Caki2 (cell line): ENCODE measurements at places on chromosomes 3 and 15. TPM values are rescaled to one million over a fixed set of nuclear protein-coding genes. Genes with fewer than 3 reads are reported as not detected.

Gene PLOD2
- total RNA-seq = 119 and 120 TPM in 2 replicates

Gene ARL8B
- total RNA-seq = 36.5 and 39.9 TPM in 2 replicates

Gene TMEM158
- total RNA-seq = 3.2 and 7.5 TPM in 2 replicates

Gene SPTBN5
- not detected in 2 replicates for total RNA-seq

Gene ECE2
- not detected in 2 replicates for total RNA-seq

Gene CXCR6
- not detected in 2 replicates for total RNA-seq

Gene GLDN
- total RNA-seq = not detected in 2 replicates

Gene DRD3
- total RNA-seq = not detected in 2 replicates

Gene CD96
- total RNA-seq = 0.14 TPM in 1 of 2 replicates, not detected in the other

Gene SI
- not detected in 2 replicates for total RNA-seq

Gene IQSEC1
- total RNA-seq = 3.2 and 12.2 TPM in 2 replicates

Gene NOX5
- total RNA-seq = 1.2 TPM in 1 of 2 replicates, not detected in the other

Gene OCA2
- total RNA-seq = 0.75 and 1.5 TPM in 2 replicates

Gene CMTM8
- total RNA-seq = 1.1 and 3.2 TPM in 2 replicates

Gene SLC9C1
- total RNA-seq = not detected in 2 replicates

Gene RFTN1
- 6.0 and 9.7 TPM in 2 replicates for total RNA-seq

Gene RGMA
- 0.03 and 0.78 TPM in 2 replicates for total RNA-seq

Gene AGTR1
- total RNA-seq = 0.03 TPM in 1 of 2 replicates, not detected in the other

Gene OR5K2
- not detected in 2 replicates for total RNA-seq

Gene FGD5
- not detected in 2 replicates for total RNA-seq

Gene NECTIN3
- total RNA-seq = 33.0 and 34.3 TPM in 2 replicates

Gene HCN4
- total RNA-seq = 0.14 TPM in 1 of 2 replicates, not detected in the other

Gene CHRNA7
- 5.7 TPM in 1 of 2 replicates, not detected in the other for total RNA-seq

Gene CDHR4
- not detected in 2 replicates for total RNA-seq
